ENCODE measurements at places on chromosomes 7 and 10.

DNA sequence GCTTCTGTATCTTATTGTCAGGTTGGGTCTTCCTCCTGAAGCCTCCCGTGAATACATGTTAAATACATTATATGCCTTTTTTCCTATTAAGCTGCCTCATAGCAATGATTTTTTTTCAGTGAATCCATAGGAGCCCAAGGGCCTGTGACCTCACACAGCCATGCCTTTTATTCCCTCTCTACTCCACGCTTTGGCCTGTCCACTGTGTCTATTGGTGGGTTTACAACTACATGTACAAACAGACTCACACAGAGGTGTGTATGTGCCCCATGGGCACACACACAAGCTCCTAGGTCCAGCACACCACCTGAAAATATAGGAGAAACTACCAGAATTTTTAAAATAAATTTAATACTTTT is 560.4 kb downstream of the IPMK start:
- DNase-seq: no peak

GRCh38 chr10:341081-341740 is 206.0 kb downstream of the ZMYND11 start:
- no peak for DNase-seq

DNA sequence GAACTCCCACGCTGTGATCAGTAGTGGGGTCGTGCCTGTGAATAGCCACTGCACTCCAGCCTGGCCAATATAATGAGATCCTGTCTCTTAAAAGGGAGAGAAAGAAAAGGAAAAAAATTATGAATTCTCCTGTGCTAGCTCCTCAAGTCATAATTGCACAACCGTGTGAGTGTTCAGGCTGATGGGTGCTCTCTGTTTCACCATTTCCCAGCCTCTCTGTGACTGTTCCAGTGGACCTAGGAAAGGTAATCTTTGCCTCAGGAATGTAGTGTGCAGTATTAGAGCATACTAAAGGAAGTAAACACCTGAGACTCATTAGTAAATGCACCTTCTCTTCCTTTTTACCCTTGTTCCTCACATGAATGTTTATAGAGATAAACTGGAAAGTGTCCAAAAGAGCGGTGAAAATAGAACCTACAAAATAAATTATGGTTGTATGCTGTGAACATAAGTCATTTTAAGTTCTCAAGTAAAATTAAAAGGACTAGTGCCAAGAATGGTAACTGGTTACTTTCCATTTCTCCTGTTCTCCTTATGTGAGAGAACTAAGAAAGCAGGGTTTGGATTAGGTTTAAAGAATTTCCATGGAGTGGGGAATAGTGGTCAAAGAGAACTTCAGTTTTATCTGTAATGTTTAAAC is 42.7 kb downstream of the INPP5F start:
- DNase-seq: no peak

GRCh38 chr10:31888442-31888841 is 40.2 kb downstream of the ARHGAP12 start:
- no peak for DNase-seq

DNA sequence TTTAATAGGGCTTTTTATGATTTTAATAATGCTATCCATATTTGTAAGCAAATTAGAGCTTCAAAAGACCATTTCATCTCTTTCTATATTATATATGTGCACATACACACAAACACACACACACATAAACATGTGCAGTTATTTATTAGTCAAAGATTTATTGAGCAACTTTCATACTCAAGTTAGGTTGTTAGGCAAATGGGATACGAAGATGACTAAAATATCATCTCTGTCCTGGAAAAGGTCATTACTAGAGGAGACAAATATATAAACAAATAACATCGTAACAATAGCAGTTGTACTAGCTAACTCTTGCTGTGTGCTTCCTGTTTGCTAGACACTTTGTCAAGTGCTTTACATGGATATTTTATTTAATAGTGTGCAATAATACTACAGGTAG is 307.9 kb downstream of the SNX13 start:
- no peak for DNase-seq

GRCh38 chr7:124643311-124643811 is 122.2 kb downstream of the GPR37 start:
- no peak for DNase-seq

GRCh38 chr10:123666318-123667236 is at the start of gene GPR26:
Gene GPR26, plus strand, starts transcription at chr10:123666355. Its CDS starts 53 bp downstream, at chr10:123666408.
- no peak for DNase-seq

DNA sequence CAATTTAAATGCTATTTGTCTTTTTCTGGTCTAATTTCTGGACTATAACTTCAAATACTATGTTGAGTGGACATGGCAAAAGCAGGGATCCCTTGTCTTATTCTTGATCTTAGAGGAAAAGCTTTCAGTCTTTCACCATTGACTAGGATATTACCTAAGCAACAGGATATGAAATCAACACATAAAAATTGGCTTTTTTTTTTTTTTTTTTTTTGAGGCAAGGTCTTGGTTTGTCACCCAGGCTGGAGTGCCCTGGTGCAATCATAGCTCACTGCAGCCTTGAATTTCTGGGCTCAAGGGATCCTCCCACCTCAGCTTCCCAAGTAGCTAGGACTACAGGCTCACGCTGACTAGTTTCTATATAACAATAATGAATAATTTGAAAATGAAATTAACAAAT is 90.8 kb downstream of the JMJD1C start:
- DNase-seq: no peak

DNA sequence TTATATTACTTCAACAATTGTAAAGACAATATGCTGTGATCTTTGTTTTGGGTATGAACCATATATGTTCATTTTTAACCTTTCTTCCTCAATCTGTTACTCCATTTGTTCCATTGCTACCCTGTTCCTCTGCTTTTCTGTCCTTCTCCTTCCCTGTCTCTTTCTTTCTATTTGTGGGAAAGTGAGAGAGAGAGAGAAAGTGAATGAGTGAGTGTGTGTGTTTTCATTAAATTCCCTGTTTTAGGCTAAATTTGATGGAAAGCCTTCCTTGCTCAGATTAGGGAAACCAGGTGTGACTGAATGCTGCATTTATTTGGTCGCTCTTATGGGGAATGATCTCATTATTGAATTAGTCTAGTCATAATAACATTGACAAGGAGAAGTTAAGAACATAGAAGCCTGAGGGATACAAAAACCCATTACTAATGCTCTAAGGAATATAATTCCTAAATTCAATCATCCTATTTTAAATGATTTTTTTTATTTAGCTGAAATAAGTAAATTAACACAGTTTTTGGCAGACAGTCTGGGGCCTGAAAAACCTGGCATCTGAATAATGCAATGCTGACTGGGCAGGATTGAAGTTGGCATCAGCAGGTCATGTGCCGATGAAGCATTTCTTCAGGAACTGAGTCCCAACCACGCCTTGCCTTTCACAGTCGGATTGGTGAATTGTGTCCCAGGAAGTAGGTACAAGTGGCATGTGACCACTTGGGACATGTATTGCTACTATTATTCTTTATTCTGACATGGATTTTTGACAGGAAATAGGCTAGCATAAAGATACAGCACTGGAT is 117.6 kb upstream of the LRGUK start:
- no peak for DNase-seq

GRCh38 chr10:8136736-8137135 is 82.2 kb downstream of the GATA3 start:
- no peak for DNase-seq

DNA sequence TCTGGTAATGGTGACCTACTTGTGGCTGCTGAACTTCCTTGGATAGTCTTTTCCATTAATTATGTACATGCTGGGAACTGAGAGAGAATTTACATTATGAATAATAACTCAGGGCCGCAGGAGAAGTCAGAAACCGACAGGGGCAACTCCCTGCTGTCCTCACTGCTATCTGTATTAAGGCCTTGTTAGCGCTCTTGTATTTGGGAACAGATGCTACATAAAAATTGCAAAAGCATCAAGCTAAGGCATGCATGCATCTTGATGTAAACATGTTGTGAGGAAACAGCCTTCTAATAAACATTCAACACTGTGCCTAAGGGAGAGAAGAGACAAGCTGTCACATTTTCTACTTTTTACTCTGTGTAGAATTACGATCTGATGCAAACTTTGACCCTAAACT is 158.4 kb downstream of the PARD3 start:
- no peak for DNase-seq

DNA sequence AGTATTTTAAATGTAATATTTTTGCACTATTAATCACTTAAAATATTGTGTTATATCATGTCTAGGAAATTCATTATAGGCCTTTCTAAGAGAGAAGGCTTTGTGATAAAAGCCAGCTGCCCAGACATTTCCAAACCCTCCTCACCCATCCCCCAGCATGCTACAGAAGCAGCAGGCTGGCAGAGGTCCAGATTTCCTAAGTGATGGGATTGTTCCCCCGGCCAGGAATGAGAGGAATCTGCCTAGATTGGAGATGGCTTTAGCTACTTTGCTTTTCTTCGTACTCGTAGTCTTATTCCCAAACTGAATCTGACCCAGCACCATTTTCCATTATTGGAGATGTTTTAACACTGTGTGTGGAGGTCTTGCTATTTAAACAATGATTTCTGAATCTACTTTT is 29.4 kb downstream of the CDK14 start:
- no peak for DNase-seq

DNA sequence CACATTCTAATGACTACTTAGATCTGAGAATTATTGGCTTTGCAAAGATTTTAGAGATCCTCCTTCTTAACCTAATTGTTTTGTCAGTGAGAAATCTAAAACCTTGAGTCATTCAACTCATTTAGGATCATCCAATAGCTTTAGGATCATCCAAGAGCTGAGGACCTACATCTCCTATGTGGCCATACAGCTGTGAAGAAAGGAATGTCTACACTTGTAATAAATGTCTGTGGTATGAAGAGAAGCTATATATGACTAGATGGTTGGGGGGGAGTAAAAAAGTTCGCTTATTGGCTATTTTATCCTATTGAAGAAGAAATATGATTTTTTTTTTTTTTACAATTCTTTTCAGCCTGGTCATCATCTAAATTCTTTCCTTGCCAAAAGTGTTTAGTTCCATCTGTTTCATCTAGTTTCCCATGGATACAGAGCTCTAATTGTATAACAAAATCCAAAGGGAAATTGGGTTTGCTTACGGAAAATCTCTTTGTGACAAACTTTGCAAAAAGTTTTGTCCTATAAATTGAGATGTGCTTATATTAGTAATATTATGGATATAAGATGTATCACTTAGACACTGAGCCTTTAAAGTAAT is 196.7 kb downstream of the PRKG1 start:
- DNase-seq: no peak

- DNase-seq: no peak
Observed at GRCh38 chr10:77038407-77038806, 599.2 kb downstream of the KCNMA1 start.

GRCh38 chr7:33420311-33420940 is 291.1 kb downstream of the BBS9 start:
- DNase-seq: no peak

DNA sequence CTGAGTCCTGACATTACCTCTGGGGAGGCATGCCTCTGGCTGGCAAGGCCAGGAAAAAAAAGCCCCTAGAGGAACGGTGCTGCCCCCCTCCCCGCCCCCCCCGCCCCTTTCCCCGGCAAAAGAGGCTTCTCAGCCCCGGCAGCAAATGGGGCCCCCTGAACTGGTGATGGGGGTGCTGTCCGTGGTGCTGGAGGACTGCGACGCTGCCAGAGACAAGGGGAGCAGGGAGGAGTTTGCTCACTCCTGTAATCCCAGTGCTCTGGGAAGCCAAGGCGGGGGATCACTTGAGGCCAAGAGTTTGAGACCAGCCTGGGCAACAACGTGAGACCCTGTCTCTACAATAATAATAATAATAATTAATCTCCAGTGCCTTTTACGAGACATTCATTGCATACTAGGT is 23.7 kb downstream of the SRRM3 start:
- DNase-seq: no peak

DNA sequence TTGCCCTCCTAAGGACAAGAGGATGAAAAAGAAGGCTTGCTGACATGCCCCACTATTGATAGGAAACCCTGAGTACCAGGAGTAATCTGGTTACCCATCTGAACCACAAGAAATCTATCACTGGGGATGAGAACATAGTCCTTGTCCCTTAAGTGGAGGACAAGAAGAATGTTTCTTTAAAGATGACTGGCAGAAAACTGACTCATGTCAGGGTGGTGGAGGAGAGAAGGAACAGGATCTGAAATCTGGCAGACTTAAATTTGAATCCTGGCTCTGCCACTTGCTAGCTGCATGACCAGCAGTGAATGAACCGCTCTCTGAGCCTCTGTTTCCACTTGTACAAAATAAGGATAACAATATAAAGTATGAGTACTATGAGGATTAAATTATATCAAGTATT is 38.9 kb upstream of the XPNPEP1 start:
- DNase-seq: no peak

DNA sequence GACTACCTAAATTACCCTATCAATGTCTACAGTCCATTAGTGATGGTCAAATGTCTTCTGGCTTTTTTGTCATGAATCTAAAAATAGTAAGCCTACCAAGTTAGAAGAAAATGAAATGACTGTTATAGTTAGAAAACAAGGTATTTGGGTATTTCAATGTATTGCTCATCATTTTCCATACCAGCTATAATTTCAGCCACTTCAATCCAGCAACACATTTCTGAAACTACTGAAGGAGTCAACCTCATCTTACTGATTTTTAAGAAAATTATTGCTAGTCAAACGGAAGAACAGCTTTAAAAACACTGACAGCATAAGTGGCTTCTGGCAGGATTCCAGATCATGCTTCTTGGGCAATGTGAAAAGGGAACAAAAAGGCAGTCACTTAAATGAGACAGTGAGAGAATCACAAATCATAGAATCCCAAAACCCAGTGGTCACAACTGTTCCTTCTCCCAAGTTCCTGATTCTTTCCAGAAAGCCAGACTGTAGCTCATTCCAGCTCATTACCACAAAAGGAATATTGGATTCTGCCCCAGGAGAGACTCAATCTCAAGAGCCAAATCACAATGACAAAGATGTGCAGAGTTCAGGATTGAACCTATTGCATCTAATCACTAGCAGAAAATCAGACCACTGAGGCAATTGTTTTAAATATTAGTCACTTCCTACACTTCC is 61.2 kb upstream of the LRRN3 start:
- DNase-seq: no peak

GRCh38 chr10:49622426-49623425 is 8.9 kb downstream of the CHAT start:
- DNase-seq: no peak

DNA sequence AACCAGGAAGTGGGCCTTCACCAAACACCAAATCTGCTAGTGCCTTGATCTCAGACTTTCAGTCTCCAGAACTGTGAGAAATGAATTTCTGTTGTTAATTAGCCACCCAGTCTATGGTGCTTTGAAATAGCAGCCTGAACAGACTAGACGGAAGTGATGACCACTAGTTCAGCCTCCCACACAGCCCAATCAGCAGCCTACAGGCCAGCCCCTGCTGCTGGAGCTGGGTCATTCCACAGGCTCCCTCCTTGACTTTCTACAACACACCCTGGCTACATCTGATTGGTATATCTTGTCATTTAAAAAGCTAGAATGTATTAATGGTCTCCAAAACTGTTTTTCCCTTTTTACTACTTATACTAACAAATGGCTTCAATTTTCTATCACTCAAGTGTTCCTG is 277.2 kb upstream of the TAC1 start:
- no peak for DNase-seq

DNA sequence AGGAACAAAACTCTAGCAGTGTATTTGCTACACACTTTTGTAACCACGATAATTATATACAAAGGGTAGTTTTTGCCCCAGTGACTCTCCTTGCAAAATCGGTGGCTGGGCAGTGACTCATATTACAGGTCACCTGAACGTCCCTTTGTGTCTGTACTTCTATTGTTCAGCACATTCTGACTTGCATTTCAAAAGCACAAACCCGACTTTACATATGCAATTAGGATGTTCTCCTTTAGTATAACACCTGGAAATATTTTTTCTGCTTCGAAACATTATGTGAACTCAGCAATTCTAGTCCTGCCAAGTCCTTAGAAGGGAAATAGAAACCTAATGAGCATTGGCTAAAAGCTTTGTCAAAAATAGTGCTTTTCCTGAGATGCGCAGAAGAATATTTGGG is 6.0 kb downstream of the PRR15 start:
- DNase-seq: no peak

Measured in GM04503 (cell line).